ENCODE measurements at places on chromosomes 11 and 22.

GRCh38 chr22:35518811-35519210, 21.8 kb upstream of the RASD2 start:
- H3K36me3 ChIP-seq, result no peaks in the 10 kb centered on the region
- peaks cover 4% of the 10 kb centered on the region for H3K4me1 ChIP-seq

GRCh38 chr11:124101737-124102136, 13.5 kb upstream of the VWA5A start:
- no peak for DNase-seq
- H3K4me1 ChIP-seq, result no peaks in the 10 kb centered on the region
- H3K27me3 ChIP-seq, result peaks cover 2% of the 10 kb centered on the region
- no peaks in the 10 kb centered on the region for H3K36me3 ChIP-seq
- H3K27ac ChIP-seq, result no peak overlapping the region

DNA sequence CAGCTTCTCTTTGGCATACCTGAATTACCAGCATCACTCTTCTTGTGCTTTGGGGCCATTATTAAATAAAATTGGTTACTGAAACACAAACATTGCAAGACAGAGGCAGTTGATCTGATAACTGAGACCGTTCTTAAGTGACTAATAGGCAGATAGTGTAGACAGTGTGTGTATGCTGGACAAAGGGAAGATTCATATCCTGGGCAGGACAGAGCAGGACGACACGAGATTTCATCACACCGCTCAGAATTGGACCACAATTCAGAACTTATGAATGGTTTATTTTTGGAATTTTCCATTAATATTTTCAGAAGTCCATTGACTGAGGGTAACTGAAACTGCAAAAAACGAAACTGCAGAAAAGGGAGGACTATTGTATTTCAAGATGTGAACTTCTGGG, 68.6 kb downstream of the LDLRAD3 start:
- DNase-seq, result no peak
- H3K36me3 ChIP-seq, result no peaks in the 10 kb centered on the region
- H3K4me3 ChIP-seq, result no peak overlapping the region
- no peak overlapping the region for H3K27ac ChIP-seq
- no peaks in the 10 kb centered on the region for H3K4me1 ChIP-seq

- H3K36me3 ChIP-seq, result no peaks in the 10 kb centered on the region
- H3K27ac ChIP-seq, result peak overlapping the region; percentile 37
- no peaks in the 10 kb centered on the region for H3K27me3 ChIP-seq
- peaks cover 8% of the 10 kb centered on the region for H3K4me1 ChIP-seq
These were observed 11.8 kb upstream of the SWAP70 start for GRCh38 chr11:9651899-9652748.

DNA sequence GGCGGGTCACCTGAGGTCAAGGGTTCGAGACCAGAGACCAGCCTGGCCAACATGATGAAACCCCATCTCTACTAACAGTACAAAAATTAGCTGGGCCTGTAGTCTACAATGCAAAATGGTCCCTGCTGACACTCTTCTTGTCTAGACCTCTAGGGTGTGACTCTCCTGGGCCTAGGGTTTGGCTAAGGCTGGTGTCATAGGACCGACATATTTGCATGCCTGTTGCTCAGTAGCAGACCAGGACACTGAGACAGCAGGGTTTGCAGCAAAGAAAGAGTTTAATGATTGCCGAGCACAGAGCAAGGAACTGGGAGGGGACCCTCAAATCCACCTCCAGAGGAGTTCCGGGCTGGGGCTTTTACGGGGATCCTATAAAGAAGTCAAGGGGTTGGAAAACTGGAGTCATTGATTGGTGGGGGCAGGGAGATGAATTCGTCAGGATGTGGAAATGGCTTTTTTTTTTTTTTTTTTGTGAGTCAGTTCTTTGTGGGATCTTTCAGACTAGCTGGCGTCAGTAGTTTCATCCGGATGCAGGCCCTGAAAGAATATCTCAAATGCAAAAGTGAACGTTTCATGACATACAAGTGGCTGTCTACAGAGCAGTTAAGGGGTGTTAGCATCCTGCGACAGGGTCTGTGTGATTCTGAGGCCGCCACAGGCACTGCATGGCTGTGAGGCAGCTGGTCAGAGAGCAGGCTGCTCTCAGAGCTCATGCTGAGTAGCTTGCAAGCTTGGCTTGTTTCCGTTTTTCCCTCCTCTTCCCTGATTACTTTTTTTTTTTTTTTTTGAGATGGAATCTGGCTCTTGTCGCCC, 27.2 kb upstream of the A4GALT start:
- no peak overlapping the region for H3K4me3 ChIP-seq
- no peak overlapping the region for H3K27ac ChIP-seq
- H3K36me3 ChIP-seq, result no peaks in the 10 kb centered on the region

DNA sequence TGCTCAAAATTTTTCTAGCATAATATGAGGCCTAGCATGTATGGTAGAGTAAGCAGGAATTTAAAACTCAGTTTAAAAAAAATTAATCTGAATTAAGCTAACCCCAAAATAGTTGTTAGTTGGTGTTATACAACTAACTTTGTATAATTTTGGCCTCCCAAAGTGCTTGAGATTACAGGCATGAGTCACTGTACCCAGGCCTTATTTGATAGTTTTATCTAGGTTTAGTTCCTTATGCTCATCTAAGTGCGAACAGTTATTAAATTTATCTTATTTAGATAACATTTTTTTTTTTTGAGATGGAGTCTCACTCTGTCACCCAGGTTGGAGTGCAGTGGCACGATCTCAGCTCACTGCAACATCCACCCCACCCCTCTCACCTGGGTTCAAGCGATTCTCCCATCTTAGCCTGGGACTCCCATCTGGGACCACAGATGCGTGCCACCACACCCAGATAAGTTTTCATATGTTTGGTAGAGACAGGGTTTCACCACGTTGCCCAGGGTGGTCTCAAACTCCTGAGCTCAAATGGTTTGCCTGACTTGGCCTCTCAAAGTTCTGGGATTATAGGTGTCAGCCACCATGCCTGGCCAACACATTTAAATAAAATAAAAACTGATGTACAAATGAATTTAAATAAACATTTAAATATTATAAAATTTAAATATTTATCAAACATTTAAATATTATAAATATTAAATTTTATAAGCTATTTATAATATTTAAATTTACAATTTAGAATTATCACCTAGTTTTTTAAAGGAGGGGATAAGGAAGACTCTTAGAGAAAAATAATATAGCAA, 7.5 kb downstream of the IL18 start:
- H3K4me3 ChIP-seq, result no peak overlapping the region
- H3K27ac ChIP-seq, result no peak overlapping the region
- no peak for DNase-seq
- no peaks in the 10 kb centered on the region for H3K4me1 ChIP-seq
- H3K27me3 ChIP-seq, result no peaks in the 10 kb centered on the region

DNA sequence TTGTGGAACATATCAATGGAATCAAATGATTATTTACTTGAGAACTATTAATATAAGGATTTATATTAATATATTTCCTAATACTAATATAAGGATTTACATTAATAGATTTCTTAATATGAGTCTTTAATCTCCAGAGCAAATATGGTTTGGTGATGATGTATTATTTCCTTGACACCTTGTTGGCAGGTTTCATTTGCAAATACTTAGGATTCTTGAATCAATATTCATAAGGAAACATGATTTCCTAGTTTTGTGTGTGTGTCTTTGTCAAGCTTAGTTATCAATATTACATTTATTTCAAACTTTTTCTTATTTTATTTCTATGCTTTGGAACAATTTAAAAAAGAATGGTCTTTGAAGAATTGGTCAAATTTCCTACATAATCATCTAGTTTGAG, 138.5 kb downstream of the RAB38 start:
- no peaks in the 10 kb centered on the region for H3K27me3 ChIP-seq
- H3K4me3 ChIP-seq, result no peak overlapping the region
- DNase-seq, result no peak

DNA sequence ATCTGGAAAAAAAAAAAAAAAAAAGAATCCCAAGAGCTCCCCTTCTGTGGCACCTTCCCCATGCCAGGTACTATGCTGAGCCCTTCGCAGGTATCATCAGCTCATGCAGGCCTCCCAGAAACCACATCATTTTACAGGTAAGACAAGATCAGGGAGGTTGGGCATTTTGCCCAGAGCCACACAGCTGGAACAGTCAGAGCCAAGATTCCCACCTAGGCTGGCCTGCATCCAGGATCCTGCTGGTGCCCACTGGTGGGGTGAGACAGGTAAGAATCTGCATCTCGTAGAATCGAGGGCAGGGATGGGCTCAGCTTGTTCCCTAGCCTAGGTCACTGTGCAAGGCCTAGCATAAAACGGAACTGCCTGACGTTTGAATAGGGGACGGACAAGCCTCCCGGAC, 15.7 kb upstream of the MEN1 start:
- no peak overlapping the region for H3K4me3 ChIP-seq
- H3K4me1 ChIP-seq, result no peaks in the 10 kb centered on the region
- H3K27me3 ChIP-seq, result no peaks in the 10 kb centered on the region

GRCh38 chr11:44651535-44652155, 75.1 kb upstream of the TSPAN18 start:
- DNase-seq, result no peak
- no peaks in the 10 kb centered on the region for H3K36me3 ChIP-seq
- no peak overlapping the region for H3K27ac ChIP-seq
- H3K4me1 ChIP-seq, result no peaks in the 10 kb centered on the region

DNA sequence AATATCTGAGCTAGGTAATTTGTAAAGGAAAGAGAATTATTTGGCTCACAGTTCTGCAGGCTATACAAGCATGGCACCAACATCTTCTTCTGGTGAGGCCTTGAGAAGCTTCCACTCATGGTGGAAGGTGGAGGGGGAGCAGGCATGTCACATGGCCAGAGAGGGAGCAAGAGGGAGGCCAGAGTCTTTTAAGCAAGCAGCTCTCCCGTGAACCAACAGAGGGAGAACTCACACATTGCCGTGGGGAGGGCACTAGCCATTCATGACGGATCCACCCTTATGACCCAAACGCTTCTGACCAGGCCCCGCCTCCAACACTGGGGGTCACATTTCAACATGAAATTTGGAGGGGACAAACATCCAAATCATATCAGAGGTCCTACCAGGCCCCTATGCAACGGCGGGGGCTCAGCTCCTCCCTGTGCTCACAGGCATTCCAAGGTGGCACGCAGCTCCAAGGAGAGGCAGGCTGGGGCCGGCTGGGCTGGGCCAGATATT, 4.6 kb downstream of the C11orf96 start:
- H3K4me3 ChIP-seq, result no peak overlapping the region
- no peaks in the 10 kb centered on the region for H3K4me1 ChIP-seq
- H3K27me3 ChIP-seq, result peaks cover 5% of the 10 kb centered on the region
- DNase-seq, result no peak
- no peaks in the 10 kb centered on the region for H3K36me3 ChIP-seq
- no peak overlapping the region for H3K27ac ChIP-seq

GRCh38 chr11:47373876-47374719, 4.2 kb downstream of the SPI1 start:
- H3K4me3 ChIP-seq, result no peak overlapping the region
- peak; percentile 82 for DNase-seq
- H3K27me3 ChIP-seq, result no peaks in the 10 kb centered on the region
- H3K36me3 ChIP-seq, result no peaks in the 10 kb centered on the region
- no peaks in the 10 kb centered on the region for H3K4me1 ChIP-seq

DNA sequence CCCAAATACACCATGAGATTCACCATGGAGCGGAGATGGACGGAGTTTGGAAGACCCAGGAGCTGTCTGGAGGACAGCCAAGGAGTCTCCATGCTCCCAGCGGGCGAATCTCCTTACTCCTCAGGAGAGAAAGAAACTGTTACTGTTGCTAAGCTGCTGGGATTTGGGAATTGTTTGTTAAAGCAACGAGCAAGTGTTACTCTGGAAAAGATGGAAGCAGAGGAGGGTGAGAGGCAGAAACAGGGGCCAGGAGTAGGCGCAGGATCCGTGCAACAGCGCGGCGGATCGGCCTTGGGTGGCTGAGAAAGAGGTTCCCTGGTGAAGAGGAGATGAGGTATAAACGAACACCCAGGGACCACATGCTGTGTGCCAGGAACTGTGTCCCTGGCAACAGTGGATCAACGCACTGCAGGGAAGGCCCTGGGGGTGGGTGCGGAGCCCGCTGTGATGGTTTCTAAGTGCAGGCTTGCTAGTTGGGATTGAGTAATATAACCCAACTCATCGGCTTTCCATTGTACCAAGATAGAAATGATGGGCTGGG, 1436.4 kb downstream of the BRD1 start:
- DNase-seq, result no peak
- H3K27me3 ChIP-seq, result no peaks in the 10 kb centered on the region
- H3K4me1 ChIP-seq, result no peaks in the 10 kb centered on the region
- H3K4me3 ChIP-seq, result no peak overlapping the region

GRCh38 chr11:72578566-72578965, 95.7 kb downstream of the PDE2A start:
- DNase-seq, result no peak
- H3K36me3 ChIP-seq, result no peaks in the 10 kb centered on the region
- peaks cover 9% of the 10 kb centered on the region for H3K27me3 ChIP-seq
- no peak overlapping the region for H3K4me3 ChIP-seq

DNA sequence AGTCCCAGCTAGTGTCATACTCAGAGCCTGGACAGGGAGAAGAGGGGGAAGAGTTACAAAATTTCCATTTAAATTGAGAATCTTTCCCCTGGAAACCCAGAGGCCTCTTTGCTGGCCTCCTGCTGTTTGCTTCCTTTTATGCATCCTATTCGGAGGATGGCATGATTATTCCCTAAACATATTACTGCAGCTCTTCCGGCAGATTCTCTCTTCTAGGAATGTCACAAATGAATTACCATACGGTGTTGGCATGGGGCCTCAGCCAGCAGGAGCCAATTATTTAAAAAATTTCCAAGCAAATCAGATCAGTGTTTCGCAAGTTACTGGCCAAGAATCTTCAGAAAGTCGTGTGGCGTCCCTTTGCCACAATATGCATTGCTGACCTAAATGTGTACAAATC, 326.7 kb upstream of the NCAM1 start:
- H3K36me3 ChIP-seq, result no peaks in the 10 kb centered on the region
- H3K4me1 ChIP-seq, result no peaks in the 10 kb centered on the region
- DNase-seq, result no peak
- H3K27me3 ChIP-seq, result no peaks in the 10 kb centered on the region

DNA sequence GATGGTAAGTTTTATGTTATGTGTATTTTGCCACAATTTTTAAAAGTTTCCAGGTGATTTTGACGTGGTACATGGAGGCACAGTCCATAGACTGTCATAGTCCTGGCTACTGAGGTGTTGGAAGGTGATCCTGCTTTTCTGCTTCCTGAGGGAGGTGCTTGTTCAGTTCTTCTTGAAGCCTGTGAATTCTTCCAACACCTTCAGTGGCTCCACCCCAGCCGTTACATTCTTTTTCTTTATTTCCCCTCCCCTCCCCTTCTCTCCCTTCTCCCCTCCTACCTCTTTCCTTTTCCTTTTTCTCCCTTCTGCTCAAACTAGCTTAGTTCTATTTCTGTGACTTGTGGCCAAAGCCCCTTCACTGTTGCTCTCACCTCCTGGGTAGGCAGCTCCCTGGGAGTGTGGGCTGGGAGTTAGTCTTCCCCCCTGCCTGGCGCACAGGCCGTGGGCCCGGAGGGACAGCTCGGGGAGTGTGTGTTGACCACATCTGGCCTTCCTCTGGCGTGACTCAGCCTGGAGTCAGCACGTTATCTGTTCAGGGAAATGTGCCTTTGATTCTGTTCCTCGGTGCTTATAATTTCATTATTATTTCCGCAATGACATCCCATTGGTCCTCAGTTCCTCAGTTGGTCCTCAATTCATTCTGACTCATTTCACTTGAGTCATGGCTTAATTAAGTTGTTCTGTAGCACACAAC, 566.2 kb downstream of the TBC1D22A start:
- no peaks in the 10 kb centered on the region for H3K4me1 ChIP-seq
- no peak overlapping the region for H3K27ac ChIP-seq
- DNase-seq, result peak; percentile 47
- H3K36me3 ChIP-seq, result no peaks in the 10 kb centered on the region
- H3K27me3 ChIP-seq, result no peaks in the 10 kb centered on the region

GRCh38 chr11:118804094-118804493, 13.1 kb upstream of the DDX6 start:
- no peaks in the 10 kb centered on the region for H3K4me1 ChIP-seq
- no peak overlapping the region for H3K4me3 ChIP-seq

- no peaks in the 10 kb centered on the region for H3K27me3 ChIP-seq
- H3K4me3 ChIP-seq, result no peak overlapping the region
- no peaks in the 10 kb centered on the region for H3K4me1 ChIP-seq
- no peaks in the 10 kb centered on the region for H3K36me3 ChIP-seq
- H3K27ac ChIP-seq, result no peak overlapping the region
These were observed 8.4 kb downstream of the MRPL48 start for GRCh38 chr11:73795925-73796632.
